ENCODE measurements at places on chromosomes 2 and 18.

- H3K27me3 ChIP-seq = no peaks in the 10 kb centered on the region
- no peaks in the 10 kb centered on the region for H3K36me3 ChIP-seq
- H3K27ac ChIP-seq = no peak overlapping the region
- H3K4me3 ChIP-seq = no peak overlapping the region
Observed at GRCh38 chr2:17052001-17052400, 386.4 kb upstream of the CYRIA start.

- H3K4me1 ChIP-seq = no peaks in the 10 kb centered on the region
- no peaks in the 10 kb centered on the region for H3K36me3 ChIP-seq
Observed at GRCh38 chr2:221999717-222000116, 299.1 kb downstream of the PAX3 start.

- no peak overlapping the region for H3K4me3 ChIP-seq
- no peaks in the 10 kb centered on the region for H3K27me3 ChIP-seq
- H3K36me3 ChIP-seq = no peaks in the 10 kb centered on the region
- no peak for DNase-seq
- H3K27ac ChIP-seq = no peak overlapping the region
Observed at GRCh38 chr2:54767921-54768320, 44.5 kb downstream of the EML6 start.

DNA sequence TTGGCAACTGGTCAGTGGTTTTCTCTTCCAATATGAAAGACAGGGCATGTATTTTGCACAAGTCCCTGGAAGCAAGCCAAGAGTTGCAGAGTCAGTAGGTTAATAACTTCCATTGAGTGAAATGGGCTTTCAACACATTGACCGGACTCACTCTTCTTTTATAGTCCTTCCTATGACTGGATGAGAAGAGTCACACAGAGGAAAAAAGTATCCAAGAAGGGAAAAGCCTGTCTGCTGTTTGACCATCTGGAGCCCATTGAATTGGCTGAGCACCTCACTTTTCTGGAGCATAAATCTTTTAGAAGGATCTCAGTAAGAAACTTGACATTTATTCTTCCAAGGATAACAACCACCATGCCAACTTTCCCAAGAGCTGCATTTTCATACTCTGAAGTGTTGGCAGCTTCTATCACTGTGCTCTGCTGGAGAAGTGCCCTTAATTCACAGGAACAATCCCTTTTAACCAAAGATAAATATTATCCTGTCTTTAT, 45.4 kb downstream of the RASGRP3 start:
- no peak overlapping the region for H3K27ac ChIP-seq
- no peaks in the 10 kb centered on the region for H3K36me3 ChIP-seq
- no peak for DNase-seq

- H3K4me1 ChIP-seq = no peaks in the 10 kb centered on the region
- no peaks in the 10 kb centered on the region for H3K27me3 ChIP-seq
- H3K4me3 ChIP-seq = no peak overlapping the region
Observed at GRCh38 chr2:166768393-166769123, 119.7 kb upstream of the XIRP2 start.

GRCh38 chr2:182814804-182815203, 51.6 kb downstream of the FRZB start:
- H3K36me3 ChIP-seq = no peaks in the 10 kb centered on the region
- no peak overlapping the region for H3K27ac ChIP-seq

DNA sequence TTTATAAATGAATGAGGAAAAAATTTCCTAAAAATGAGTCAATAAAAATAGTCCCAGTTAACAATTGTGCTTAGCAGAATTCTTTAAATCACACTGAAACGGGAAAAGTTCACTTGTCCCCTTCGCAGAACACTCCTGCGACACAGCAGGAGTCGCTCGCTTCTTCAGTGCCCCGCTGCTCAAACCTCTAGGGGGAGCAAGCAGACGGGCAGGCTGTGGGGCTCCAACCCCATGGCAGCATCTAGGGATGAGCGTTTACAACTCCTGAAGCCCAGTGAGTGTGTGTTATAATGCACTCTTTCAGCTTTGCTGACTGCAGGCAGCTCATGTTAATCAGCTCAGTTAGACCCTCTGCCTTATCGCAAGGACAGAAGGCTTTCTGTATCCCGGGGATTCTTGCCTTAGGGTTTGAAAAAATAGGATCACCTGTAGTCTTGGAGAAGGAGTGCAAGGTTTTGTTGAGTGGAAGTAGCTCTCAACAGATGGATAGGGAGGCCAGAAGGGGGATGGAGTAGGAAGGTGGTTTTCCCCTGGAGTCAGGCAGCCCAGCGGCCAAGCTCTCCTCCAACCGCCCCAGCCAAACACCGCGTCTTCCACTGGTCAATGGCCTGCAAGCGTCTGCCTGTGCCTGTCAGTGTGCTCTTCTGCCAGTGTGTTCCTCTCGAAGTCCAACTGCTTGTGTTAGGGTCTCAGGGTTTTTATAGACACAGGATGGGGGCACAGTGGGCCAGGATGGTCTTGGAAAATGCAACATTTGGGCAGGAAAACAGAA, 1977.7 kb upstream of the LRRTM1 start:
- no peak overlapping the region for H3K27ac ChIP-seq
- H3K4me3 ChIP-seq = no peak overlapping the region
- no peak for DNase-seq
- H3K27me3 ChIP-seq = no peaks in the 10 kb centered on the region
- H3K36me3 ChIP-seq = no peaks in the 10 kb centered on the region

DNA sequence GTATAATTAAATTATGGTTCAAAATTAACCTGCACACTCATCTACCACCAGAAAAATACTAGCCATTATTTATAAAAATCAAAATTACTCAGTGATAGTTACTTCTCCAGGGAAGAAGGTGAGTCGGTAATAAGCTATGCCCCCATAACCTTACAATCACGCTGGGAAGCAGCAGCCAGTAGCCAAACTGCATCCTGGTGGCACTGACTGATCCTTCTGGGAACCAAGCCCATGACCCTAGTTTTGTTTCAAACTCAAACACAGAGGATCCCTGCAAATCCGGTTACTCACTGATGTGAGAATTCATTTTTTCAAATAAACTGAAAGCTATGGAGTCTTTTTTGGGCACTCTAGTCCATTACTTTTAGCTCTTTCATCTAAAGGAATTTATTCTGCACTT, 88.2 kb upstream of the VWC2L start:
- H3K36me3 ChIP-seq = no peaks in the 10 kb centered on the region
- no peaks in the 10 kb centered on the region for H3K4me1 ChIP-seq
- DNase-seq = no peak

GRCh38 chr2:149064365-149064841, 25.9 kb downstream of the LYPD6B start:
- H3K4me1 ChIP-seq = peaks cover 35% of the 10 kb centered on the region
- H3K27ac ChIP-seq = peak overlapping the region; percentile 53
- no peak for DNase-seq
- H3K27me3 ChIP-seq = no peaks in the 10 kb centered on the region
- H3K36me3 ChIP-seq = no peaks in the 10 kb centered on the region

- no peaks in the 10 kb centered on the region for H3K27me3 ChIP-seq
- no peaks in the 10 kb centered on the region for H3K36me3 ChIP-seq
- DNase-seq = no peak
- H3K27ac ChIP-seq = no peak overlapping the region
- peaks cover 6% of the 10 kb centered on the region for H3K4me1 ChIP-seq
Observed at GRCh38 chr2:58135861-58136260, 89.3 kb downstream of the VRK2 start.

GRCh38 chr2:9982248-9982647, 30.8 kb downstream of the GRHL1 start:
- H3K4me1 ChIP-seq = peaks cover 37% of the 10 kb centered on the region
- peak overlapping the region; percentile 8 for H3K27ac ChIP-seq
- no peak overlapping the region for H3K4me3 ChIP-seq
- peaks cover 14% of the 10 kb centered on the region for H3K36me3 ChIP-seq
- DNase-seq = no peak
- no peaks in the 10 kb centered on the region for H3K27me3 ChIP-seq

DNA sequence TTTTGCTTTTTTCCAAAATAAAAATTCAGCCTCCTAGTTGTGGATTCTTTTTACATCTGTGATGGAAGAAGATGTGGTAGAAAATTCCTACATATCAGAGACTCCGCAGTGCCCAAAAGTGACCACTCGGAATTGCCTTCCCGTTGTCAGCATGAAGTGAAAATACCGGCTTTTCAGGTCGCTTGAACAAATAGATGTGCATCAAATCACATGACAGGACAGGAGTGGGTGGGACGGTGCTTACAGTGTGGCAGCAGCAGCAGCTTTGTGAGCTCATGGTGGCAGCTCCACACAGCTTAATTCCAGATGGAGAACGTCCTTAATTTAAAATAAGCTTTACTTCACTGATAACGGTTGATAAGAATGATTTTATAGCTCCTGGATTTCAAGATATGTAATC, 20.3 kb downstream of the SALL3 start:
- no peak overlapping the region for H3K4me3 ChIP-seq
- H3K36me3 ChIP-seq = no peaks in the 10 kb centered on the region
- no peaks in the 10 kb centered on the region for H3K4me1 ChIP-seq
- no peak for DNase-seq
- peaks cover 5% of the 10 kb centered on the region for H3K27me3 ChIP-seq

DNA sequence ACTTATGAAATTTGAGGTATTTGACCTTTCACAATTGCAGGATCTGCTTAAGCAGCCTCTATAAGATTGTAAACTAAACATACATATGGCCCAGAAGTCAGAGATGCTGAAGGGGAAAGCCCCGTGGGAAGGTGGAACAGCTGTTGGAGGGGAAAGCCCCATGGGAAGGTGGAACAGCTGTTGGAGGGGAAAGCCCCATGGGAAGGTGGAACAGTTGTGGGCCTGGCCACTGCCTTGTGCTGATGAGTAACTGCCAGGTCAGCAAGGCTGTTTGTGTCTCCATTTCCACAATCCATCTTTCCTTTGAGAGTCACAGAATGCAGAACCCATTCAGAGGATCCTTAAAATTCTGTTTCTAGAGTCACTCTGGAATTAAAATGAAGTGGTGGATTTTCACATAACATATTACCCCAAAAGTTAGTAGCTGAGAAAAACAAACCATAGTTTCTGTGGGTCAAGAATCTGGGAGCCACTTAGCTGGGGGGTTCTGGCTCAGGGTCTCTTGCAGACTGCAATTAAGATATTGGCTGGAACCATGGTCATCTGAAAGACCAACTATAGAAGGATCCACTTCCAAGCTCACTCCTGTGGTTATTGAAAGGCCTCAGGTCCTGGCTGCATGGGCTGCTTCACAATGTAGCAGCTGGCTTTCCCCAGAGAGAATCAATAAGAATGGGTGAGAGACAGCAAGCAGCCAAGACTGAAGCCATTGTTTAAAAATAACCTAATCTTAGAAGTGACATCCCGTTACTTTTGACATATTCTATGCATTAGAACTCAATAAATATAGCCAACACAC, 86.6 kb upstream of the CAVIN2 start:
- no peak for DNase-seq
- no peak overlapping the region for H3K27ac ChIP-seq
- no peaks in the 10 kb centered on the region for H3K4me1 ChIP-seq
- H3K27me3 ChIP-seq = no peaks in the 10 kb centered on the region

DNA sequence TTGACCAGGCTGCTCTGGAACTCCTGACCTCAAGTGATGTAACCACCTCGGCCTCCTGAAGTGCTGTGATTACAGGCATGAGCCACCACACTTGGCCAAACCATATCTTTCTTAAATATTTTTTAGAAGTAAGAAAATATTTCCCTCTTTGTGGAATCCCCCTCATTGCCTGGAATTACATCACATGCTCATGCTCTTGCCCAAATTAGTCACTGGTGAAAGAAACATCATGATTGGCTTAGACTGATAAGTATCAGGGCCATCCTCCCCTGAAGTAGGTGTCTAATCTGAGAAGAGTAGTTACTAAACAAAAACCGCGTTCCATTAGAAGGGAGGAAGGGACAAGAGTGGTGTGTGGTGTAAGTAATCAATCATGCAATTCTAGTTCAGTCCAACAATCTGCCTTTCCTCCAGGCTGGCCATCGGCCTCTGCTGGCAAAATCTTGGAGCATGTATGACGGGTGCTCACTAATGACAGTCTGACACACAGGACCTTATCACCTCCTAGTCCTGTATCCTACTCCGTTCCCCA, 52.3 kb upstream of the SCG2 start:
- no peak overlapping the region for H3K27ac ChIP-seq
- no peaks in the 10 kb centered on the region for H3K36me3 ChIP-seq
- H3K4me1 ChIP-seq = no peaks in the 10 kb centered on the region
- H3K4me3 ChIP-seq = no peak overlapping the region
- no peak for DNase-seq

GRCh38 chr2:42095923-42096408, 48.1 kb downstream of the PKDCC start:
- H3K4me3 ChIP-seq = no peak overlapping the region
- H3K27ac ChIP-seq = no peak overlapping the region
- H3K36me3 ChIP-seq = no peaks in the 10 kb centered on the region
- peaks cover 36% of the 10 kb centered on the region for H3K4me1 ChIP-seq
- no peaks in the 10 kb centered on the region for H3K27me3 ChIP-seq

DNA sequence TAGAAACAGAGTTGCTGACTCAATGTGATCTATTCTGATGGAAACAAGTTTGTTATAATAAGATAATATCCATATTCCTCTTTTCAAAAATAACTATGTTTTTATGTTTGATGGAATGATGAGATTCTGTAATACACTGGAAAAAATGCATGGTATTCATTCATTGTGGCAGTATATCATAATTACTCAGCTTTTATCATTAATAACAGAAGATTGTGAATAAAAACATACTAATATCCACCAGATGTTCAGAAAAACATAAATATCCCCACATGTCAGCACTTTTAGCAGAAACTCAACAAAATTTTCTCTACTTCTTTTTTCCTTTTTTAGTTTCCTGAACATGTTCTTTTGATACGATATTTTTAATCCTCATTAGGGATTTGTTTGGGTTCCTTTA, 130.9 kb upstream of the CAVIN2 start:
- H3K36me3 ChIP-seq = no peaks in the 10 kb centered on the region
- H3K4me1 ChIP-seq = no peaks in the 10 kb centered on the region
- no peak for DNase-seq

GRCh38 chr18:9740071-9740470, 32.0 kb downstream of the RAB31 start:
- no peak overlapping the region for H3K27ac ChIP-seq
- no peak for DNase-seq
- no peaks in the 10 kb centered on the region for H3K36me3 ChIP-seq
- no peaks in the 10 kb centered on the region for H3K27me3 ChIP-seq

GRCh38 chr2:222193328-222193983, 105.3 kb downstream of the PAX3 start:
- no peaks in the 10 kb centered on the region for H3K36me3 ChIP-seq
- no peak overlapping the region for H3K27ac ChIP-seq
- no peak overlapping the region for H3K4me3 ChIP-seq
- peaks cover 10% of the 10 kb centered on the region for H3K27me3 ChIP-seq
- H3K4me1 ChIP-seq = peaks cover 3% of the 10 kb centered on the region

GRCh38 chr18:13465476-13465875, 246.9 kb downstream of the LDLRAD4 start:
- no peak overlapping the region for H3K4me3 ChIP-seq
- H3K27me3 ChIP-seq = no peaks in the 10 kb centered on the region
- H3K4me1 ChIP-seq = peaks cover 7% of the 10 kb centered on the region
- DNase-seq = peak; percentile 47

GRCh38 chr2:60473546-60473945, 79.9 kb downstream of the BCL11A start:
- no peak overlapping the region for H3K4me3 ChIP-seq
- DNase-seq = no peak
- no peak overlapping the region for H3K27ac ChIP-seq
- H3K36me3 ChIP-seq = no peaks in the 10 kb centered on the region
- H3K4me1 ChIP-seq = peaks cover 21% of the 10 kb centered on the region
- H3K27me3 ChIP-seq = no peaks in the 10 kb centered on the region

- no peak for DNase-seq
- H3K4me3 ChIP-seq = no peak overlapping the region
- no peaks in the 10 kb centered on the region for H3K27me3 ChIP-seq
- no peak overlapping the region for H3K27ac ChIP-seq
- no peaks in the 10 kb centered on the region for H3K36me3 ChIP-seq
Observed at GRCh38 chr18:69539404-69539803, 138.7 kb downstream of the DOK6 start.

- H3K4me3 ChIP-seq = no peak overlapping the region
- no peak for DNase-seq
- H3K36me3 ChIP-seq = no peaks in the 10 kb centered on the region
- H3K27ac ChIP-seq = no peak overlapping the region
Observed at GRCh38 chr2:28360718-28361293, 31.9 kb upstream of the FOSL2 start.
